G401 (cell line): ENCODE measurements at places on chromosomes 6 and 20. TPM values are rescaled to one million over a fixed set of nuclear protein-coding genes. Genes with fewer than 3 reads are reported as not detected.

HSPA12B gene
- not detected in 2 replicates for total RNA-seq

E2F1 gene
- 44.1 and 44.2 TPM in 2 replicates for total RNA-seq

VSX1 gene
- total RNA-seq = not detected in 2 replicates

ZBTB9 gene
- 20.0 and 25.1 TPM in 2 replicates for total RNA-seq

RRAGD gene
- total RNA-seq = 11.3 and 18.4 TPM in 2 replicates

TRIM10 gene
- not detected in 2 replicates for total RNA-seq

C4B gene
- 0.78 and 0.86 TPM in 2 replicates for total RNA-seq

SLA2 gene
- total RNA-seq = 0.10 TPM in 1 of 2 replicates, not detected in the other

UBD gene
- 0.17 TPM in 1 of 2 replicates, not detected in the other for total RNA-seq

PNLDC1 gene
- total RNA-seq = not detected in 2 replicates

CRISP2 gene
- total RNA-seq = not detected in 2 replicates

GMPR gene
- not detected in 2 replicates for total RNA-seq

GTSF1L gene
- not detected in 2 replicates for total RNA-seq

ZSWIM1 gene
- total RNA-seq = 9.6 and 11.3 TPM in 2 replicates

ITCH gene
- total RNA-seq = 33.2 and 34.8 TPM in 2 replicates

APCDD1L gene
- not detected in 2 replicates for total RNA-seq

PTPN1 gene
- total RNA-seq = 41.1 and 46.5 TPM in 2 replicates

PSORS1C1 gene
- not detected in 2 replicates for total RNA-seq

BPI gene
- total RNA-seq = not detected in 2 replicates

KATNA1 gene
- 12.7 and 23.8 TPM in 2 replicates for total RNA-seq

CFAP61 gene
- not detected in 2 replicates for total RNA-seq

ELOVL4 gene
- 27.6 and 34.2 TPM in 2 replicates for total RNA-seq

IPCEF1 gene
- not detected in 2 replicates for total RNA-seq

PERP gene
- total RNA-seq = 4.4 and 9.1 TPM in 2 replicates

ZNF831 gene
- not detected in 2 replicates for total RNA-seq
